ENCODE measurements at places on chromosomes 3 and 15.

- DNase-seq: no peak
These were observed 462 bp downstream of the IGDCC3 start for GRCh38 chr15:65377105-65377975.

DNA sequence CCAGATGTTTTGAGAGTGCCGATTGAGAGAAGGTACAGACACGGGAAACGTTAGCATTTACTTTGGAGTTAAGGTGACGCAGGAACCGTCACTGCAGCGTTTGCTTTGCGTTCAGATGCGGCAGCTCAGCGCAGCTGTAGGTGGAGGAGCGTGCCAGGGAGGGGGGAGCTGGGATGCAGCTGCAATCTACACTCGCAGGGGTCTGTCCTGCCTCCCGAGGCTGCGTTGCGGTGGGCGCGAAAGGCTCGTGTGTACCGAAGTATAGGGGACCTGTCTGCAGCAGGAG, 425 bp upstream of the FYTTD1 start:
- peak; percentile 32 for DNase-seq

- no peak for DNase-seq
These were observed 325.6 kb upstream of the ICE2 start for GRCh38 chr15:60804551-60804950.

DNA sequence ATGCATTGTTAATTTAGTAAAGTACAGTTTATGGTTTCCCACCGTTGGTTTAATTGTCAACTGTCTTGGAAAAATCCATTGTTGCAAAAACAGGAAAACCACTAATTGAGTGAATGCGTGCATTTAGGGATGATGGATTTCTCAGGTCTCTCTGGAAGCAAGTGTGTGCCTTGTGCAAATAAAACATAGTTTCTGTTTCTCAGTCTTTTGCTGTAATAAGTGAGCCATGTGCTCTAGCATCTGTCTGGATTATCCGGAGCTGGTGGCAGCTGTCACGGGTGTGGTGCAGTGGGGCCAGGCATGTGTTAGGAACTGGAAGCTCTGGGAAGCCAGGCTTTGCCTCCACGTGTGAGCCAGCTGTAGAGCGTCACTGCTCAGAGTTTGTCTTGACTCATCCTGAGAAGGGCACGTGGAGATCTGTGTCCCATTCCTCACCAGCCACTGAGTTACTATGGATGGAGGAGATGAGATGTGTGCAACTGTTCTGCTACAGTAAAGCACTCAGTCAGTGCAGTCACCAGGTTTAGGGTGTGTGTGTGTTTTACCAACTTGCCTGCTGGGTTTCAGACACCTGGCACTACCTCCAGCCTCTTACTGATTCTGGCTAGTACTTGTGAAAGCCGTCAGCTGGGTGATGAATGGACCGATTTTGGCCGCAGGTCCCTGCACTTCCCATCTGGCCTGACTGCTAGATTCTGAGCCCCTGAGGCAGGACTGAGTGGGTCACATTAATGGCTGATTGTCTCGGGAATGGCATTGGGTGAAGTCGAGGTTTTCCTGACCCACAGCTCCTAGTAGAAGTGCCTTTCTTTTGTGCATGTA, 7.2 kb downstream of the APBA2 start:
- DNase-seq: no peak

GRCh38 chr15:96323319-96324145, 7.0 kb upstream of the NR2F2 start:
- no peak for DNase-seq

GRCh38 chr3:83248454-83248853, 1487.0 kb upstream of the GBE1 start:
- DNase-seq: no peak

GRCh38 chr3:72444656-72445223, 403.5 kb downstream of the SHQ1 start:
- no peak for DNase-seq

DNA sequence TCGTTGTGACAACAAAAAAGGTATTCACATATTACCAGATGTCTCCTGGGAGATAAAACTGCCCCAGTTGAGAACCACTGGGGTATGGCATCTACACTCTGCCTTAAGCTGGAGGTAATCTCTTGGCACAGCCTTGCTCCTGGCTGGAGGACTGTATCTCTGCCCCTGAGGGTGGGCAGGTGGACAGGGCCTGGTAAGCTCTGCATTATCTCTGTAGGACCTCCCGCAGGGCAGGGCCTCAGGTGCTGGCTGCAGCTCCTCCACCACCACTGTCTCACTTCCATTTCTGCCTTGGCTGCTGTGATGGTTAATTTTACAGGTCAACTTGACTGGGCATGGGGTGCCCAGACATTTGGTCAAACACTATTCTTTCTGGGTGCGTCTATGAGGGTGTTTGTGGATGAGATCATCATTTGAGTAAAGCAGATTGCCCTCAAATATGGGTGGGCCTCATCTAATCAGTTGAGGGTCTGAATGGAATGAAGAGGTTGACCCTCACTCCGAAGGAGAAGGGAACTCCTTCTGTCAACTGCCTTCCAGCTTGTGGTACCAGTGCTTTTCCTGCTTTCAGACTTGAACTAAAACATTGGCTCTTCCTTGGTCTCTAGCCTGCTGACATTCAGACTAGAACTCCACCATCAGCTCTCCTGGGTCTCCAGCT, 9.8 kb upstream of the RHCG start:
- no peak for DNase-seq

GRCh38 chr3:129058441-129059200, 2.0 kb upstream of the GP9 start:
- no peak for DNase-seq
